ENCODE measurements at places on chromosomes 12 and 14.

GRCh38 chr12:77725611-77726010 is 105.1 kb upstream of the NAV3 start:
- no peak for DNase-seq

- no peak for DNase-seq
These were observed 1113.6 kb upstream of the SEL1L start for GRCh38 chr14:82647088-82647810.

- DNase-seq: no peak
These were observed 110.8 kb downstream of the DAD1 start for GRCh38 chr14:22478247-22478646.

GRCh38 chr14:101962503-101962874 is 1.9 kb upstream of the DYNC1H1 start:
- peak; percentile 93 for DNase-seq

DNA sequence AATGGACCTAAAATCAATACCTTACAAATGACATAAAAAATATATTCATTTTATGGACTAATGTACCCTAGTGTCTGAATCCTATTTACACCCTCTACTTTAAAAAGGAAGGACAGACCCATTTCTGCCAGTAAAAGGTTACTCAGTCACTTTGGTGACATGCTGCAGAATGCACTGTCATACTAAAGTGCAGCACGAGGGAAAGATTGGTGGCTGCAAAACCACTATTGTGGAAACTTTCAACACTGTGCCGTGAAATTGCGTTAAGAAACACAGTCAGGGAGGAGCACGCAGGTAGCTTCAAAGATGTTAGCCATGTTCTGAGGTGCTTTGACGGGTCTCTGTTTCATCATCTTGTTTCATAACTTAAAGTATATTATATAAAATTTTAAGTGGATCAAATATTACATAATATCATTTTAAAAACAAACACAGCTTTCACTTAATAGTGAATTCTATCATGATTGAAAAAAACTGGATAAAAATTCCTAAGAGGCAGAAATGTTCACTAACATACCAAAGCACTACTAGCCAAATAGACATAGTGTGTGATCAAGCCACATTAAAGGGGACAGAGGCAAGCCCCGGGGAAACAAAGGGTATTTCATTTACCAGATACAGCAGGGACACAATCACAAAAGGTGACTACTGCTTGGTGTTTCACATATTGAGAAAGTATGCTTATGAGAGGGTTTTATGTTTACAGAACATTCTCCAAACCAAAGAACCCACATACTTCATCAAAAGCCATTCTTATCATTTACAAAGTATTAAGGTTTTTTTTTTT is 330.8 kb upstream of the SOX5 start:
- DNase-seq: no peak
